Epithelial cell of proximal tubule (primary cell): ENCODE measurements at places on chromosomes 3 and 15. TPM values are rescaled to one million over a fixed set of nuclear protein-coding genes. Genes with fewer than 3 reads are reported as not detected.

CPN2 gene
- not detected in 2 replicates for total RNA-seq

HYPK gene
- 15.6 and 28.0 TPM in 2 replicates for total RNA-seq

SLC28A1 gene
- total RNA-seq, result not detected in 2 replicates

GCHFR gene
- 87.2 and 113 TPM in 2 replicates for total RNA-seq

ABHD6 gene
- total RNA-seq, result 2.4 and 6.4 TPM in 2 replicates

CDHR4 gene
- not detected in 2 replicates for total RNA-seq

MESP2 gene
- total RNA-seq, result 1.1 and 2.5 TPM in 2 replicates

GRCh38 chr15:100902436-100903167 lies 16.6 kb upstream of the LRRK1 start:
- no peak for DNase-seq

DNA sequence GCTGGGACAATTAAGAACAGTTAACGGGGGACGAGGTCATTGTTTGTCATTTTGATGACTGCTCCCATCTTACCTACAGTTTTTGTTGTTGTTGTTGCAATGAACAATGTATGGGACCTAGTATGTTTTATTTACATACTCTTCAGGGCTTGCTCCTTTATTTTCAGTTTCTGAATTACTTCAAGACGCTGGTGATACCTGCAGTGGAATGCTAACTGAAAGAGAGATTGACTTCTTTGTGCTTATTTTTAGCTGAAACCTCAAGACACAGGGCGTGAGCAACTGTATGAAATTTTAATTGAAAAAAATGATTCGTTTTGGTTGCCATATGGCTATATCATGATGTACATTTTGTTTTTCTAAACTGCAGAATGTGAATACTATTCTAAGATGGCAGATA lies 297.9 kb downstream of the EDEM1 start:
- DNase-seq, result no peak

DNA sequence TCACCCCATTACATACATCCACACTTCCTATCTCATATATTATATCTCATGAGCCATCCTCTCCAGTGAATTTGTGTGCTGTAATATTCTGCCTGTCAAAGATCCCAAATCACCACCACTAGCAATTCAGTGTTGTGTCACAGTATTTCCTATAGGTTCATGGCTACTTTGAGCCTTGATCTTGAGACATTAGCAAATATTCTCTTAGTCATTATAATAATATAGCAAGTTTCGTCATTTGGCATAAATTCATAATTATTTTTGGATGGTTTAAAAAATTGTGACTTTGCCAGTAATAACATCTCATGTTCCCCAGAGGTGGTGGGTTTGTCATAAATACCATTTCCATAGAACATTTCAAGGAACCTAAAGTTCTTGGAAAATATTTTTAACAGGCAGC lies 47.7 kb downstream of the CMSS1 start:
- DNase-seq, result no peak

- DNase-seq, result no peak
These were observed 7.9 kb upstream of the RPLP1 start for GRCh38 chr15:69444686-69445085.

GRCh38 chr15:73608941-73609340 lies 24.2 kb downstream of the NPTN start:
- DNase-seq, result no peak

DNA sequence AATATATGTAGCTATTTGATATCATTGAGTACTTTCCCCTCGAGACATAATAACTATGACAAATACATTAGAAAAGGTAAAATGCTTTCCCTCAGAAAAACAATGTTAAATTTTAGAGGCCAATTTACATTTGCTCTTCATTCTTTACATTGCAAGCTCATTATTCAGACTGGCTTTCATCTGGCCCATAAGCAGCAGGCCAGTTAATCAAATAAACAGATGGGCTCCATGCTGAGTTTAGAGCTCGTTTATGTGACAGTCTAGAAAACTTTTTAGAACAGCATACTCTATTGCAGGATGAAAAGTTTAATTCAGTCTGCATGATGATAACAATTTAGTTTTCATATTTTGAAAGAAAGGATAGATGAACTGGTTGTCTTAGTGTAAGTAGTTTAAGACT lies 150.6 kb downstream of the DUT start:
- no peak for DNase-seq

GRCh38 chr3:37833302-37834186 lies 28.1 kb upstream of the CTDSPL start:
- DNase-seq, result no peak

- no peak for DNase-seq
These were observed 248.1 kb downstream of the ERC2 start for GRCh38 chr3:56219894-56220805.
